ENCODE measurements at places on chromosomes 4 and X. TPM values are rescaled to one million over a fixed set of nuclear protein-coding genes. Genes with fewer than 3 reads are reported as not detected.

TLR8 gene
- not detected for total RNA-seq

F11 gene
- total RNA-seq, result not detected

NKX3-2 gene
- total RNA-seq, result not detected

MAMLD1 gene
- 2.3 TPM for total RNA-seq

ENPP6 gene
- total RNA-seq, result not detected

CLIC2 gene
- total RNA-seq, result 18.0 TPM

RAB40A gene
- total RNA-seq, result 0.14 TPM

GABRE gene
- total RNA-seq, result 9.6 TPM

ERAS gene
- total RNA-seq, result not detected

DHX15 gene
- 302 TPM for total RNA-seq

TMEM35A gene
- 5.3 TPM for total RNA-seq

SLC6A14 gene
- not detected for total RNA-seq

RGN gene
- 1.9 TPM for total RNA-seq

ASB9 gene
- 17.4 TPM for total RNA-seq

NMU gene
- 0.53 TPM for total RNA-seq

NUDT10 gene
- total RNA-seq, result 0.43 TPM

SPINK2 gene
- total RNA-seq, result not detected

PWWP3B gene
- total RNA-seq, result 1.3 TPM

SGCB gene
- 42.7 TPM for total RNA-seq

HSFX4 gene
- not detected for total RNA-seq

COL4A6 gene
- 2.1 TPM for total RNA-seq

TEX13C gene
- not detected for total RNA-seq

ITIH6 gene
- not detected for total RNA-seq

UNC5C gene
- under 0.01 TPM for total RNA-seq

VSIG4 gene
- not detected for total RNA-seq

PPP1R2C gene
- total RNA-seq, result not detected

MUC7 gene
- total RNA-seq, result not detected

ZCCHC4 gene
- 17.5 TPM for total RNA-seq

TACR3 gene
- total RNA-seq, result not detected

RXFP1 gene
- not detected for total RNA-seq

SPANXA1 gene
- not detected for total RNA-seq

OTUD6A gene
- not detected for total RNA-seq

CPE gene
- 2.1 TPM for total RNA-seq

DCX gene
- not detected for total RNA-seq

IL1RAPL2 gene
- total RNA-seq, result not detected

LEF1 gene
- total RNA-seq, result not detected

BANK1 gene
- not detected for total RNA-seq

GAK gene
- 52.4 TPM for total RNA-seq

DUSP9 gene
- total RNA-seq, result 0.29 TPM

TMEM271 gene
- total RNA-seq, result not detected

MAP3K15 gene
- total RNA-seq, result 0.13 TPM

SPATA4 gene
- under 0.01 TPM for total RNA-seq
